ENCODE measurements at places on chromosomes 7 and 10. TPM values are rescaled to one million over a fixed set of nuclear protein-coding genes. Genes with fewer than 3 reads are reported as not detected.

DNA sequence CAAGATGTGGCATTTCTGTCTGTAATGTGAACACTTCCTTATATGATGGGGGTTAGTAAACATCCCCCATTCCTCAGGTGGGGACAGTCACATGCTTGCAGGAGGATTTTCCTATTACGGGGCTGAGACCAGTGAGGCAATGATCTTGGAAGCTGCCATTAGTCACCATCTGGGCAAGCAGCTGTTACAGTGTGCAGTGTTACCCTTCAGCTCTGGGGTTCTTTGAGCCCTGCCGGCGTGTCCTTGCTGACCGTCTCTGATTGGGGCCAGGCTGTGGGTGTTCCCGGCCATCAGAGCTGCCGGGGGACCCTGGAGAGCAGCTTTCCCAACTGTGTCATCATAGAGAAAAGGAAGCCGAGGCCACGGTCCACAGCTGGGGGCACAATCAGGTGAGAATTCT lies 126.8 kb upstream of the FAM20C start:
- ATAC-seq: no peak

DNA sequence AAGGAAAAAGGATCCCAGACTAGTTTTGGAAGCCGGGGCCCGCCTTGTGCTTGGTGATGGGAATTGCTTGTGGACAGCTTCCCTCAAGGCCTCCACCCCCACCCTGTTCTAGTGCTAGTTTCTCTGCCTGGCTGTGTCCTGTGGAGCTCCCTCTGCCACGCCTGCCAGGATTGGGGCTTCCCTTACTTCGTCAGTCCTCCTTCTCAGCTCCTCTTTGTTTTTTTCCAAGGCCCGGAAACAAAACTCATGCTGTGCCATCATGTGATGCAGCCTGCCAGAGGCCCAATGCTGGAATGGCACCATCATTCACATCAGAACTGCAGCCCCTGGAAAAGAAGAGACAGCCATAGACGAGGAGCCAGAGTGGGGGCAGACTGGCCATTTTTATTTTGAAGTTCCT lies 11.2 kb downstream of the YKT6 start:
- no peak for ATAC-seq

- ATAC-seq: peak; percentile 32
These were observed 9.3 kb upstream of the PRSS1 start for GRCh38 chr7:142739923-142740492.

GRCh38 chr7:29204491-29205272 lies 10.1 kb downstream of the CHN2 start:
- ATAC-seq: no peak

DNA sequence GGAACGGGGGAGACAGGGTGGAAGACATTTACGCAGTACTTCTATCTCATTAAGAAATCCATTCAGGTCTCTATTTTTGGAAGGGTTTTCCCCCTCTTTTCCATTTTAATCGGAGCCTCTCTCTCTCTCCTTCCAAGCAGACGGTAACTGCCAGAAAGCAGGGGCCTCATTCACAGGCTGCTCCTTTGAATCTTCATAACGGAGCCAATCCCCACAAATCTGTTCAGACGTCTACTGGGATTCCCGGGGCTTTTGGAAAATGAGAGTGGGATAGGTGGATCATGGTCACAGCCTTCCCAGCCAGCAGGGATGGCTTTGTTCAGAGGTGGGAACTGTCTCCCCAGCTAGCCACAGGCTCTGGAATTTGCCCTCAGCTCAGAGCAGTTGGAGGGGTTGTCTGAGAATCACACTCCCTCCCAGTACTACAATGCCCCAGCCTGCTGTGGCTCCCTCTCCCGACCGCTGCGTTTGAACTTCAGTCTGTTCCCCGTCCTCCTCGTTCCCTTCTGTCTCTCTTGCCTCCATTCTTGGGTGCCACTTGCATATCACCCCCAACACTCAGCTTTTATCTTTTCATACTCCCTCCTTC lies 413.6 kb downstream of the PLXNA4 start:
- no peak for ATAC-seq

DNA sequence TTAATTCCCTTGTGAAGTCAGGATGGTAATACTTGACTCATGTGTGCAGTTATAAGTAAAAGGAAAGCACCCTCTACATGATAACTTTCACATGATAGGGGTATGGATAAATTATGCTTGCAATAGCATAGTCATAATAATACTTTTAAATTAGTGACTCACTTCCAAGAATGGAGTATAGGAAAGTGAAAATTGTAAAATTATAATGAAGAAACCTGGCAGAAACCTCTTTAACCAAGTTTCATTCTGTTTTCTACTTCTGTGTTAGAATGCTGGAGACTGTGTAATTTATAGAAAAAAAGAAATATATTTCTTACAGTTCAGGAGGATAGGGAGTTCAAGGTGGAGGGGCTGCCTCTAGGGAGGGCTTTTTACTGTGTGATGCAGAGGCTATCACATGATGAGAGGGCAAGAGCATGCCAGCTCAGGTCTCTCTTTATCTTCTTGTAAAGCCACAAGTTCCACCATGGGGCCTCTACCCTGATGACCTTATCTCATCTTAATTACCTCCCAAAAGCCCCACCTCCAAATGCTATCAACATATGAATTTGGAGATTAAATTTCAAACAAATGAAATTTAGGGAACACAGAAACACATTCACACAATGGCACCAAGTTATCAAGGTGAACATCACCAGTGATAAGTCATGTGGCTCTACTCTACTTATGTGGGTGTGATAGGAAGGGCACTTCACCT lies 43.2 kb downstream of the HDAC9 start:
- ATAC-seq: no peak

DNA sequence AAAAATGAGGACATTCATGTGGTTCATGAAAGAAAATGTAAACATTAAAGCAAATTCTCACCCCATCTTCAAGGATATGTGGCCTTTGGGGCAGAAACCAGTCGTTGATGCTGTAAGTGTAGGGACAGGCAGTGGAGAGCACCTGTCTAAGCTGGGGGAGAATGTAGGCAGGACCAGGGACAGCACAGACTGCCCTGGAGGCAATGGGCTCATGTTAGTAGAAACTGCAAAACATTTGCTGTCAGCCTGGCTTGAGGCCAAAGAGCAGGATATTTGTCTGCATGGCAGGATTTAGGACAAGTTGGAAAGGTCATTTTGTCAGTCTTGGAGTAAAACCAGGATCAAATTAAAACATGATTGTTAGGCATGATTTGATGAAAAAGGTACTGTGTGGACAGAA lies 211.6 kb upstream of the AGK start:
- no peak for ATAC-seq

DNA sequence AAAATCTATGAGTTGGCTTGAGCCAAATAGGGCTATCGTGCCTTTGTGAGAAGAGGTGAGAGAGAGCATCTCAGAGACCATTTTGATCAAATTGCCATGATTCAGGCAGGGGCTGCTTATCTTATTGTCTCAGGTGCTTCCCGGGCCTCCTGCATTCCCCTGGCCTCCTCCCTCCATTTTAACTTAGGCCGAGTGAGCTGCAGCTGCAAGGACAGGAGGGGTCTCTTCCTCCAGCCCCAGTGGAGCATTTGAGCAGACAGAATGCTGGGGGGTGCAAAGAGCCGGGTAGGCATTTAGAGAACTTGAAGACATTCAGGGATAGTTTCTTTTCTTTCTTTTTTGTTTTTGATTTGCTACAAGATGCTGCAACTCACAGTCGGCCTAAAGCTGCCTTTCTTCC lies 59.0 kb downstream of the BUB3 start:
- no peak for ATAC-seq

GRCh38 chr7:122056977-122057376 lies 87.1 kb downstream of the AASS start:
- no peak for ATAC-seq

DNA sequence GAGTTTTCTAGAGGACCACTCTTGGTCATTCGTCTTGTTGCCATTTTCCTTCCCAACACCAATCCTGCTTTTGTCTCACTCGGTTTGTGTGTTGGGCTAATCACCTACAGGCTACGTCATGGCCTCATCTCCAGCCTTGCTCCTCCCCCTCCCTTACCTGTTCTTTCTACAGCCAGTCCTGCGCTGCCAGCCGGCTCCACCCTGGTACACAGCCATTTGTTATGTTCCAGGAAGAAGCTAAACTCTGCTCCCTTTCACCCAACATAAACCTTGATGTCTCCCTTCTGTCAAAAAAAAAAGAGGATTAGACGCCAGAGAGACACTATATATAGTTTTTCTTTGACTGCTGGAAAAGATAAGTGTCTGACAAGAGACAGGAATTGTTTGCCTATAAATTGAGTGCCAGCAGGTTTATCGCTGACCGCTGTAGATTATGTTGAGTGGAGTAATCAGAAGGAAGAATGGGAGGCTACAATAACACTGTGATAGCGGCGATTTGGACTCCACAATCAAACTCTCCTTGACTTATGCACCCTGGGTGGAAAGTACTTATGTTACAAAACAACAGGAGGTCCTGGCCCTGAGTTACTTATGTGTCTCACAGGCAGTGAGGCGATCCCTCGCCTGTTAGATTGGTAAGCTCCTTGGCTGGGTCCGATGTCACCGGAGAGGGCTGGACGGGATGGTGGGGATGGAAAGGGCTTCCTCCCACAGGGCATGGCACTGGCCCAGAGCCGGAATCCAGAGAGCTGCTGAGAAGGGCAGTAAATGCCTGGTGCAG lies 171.3 kb upstream of the BMPER start:
- ATAC-seq: no peak

- ATAC-seq: no peak
These were observed 75.9 kb downstream of the AOAH start for GRCh38 chr7:36648441-36648840.

- ATAC-seq: no peak
These were observed 11.7 kb upstream of the CCDC172 start for GRCh38 chr10:116312548-116312947.

DNA sequence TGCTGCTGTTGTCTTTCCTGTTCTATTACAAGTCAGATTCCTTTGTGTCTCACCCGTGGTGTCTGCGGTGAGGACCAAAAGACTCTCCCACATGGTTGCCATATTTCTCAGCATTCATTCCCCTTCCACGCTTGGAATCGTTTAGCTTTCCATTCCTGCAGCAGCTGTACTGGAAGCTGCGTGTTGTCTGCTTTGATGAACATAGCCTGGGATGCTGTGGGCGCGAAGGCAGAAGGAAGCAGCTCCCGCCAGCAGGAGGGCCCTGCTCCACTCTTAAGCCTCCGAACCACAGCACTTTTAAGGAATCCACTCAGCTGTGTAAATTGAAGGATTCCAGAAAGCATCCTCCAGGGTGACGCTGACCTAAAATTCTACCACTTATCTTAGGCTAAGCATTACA lies 303.6 kb upstream of the PITRM1 start:
- no peak for ATAC-seq

GRCh38 chr7:92292981-92293380 lies 47.2 kb downstream of the ANKIB1 start:
- ATAC-seq: no peak

GRCh38 chr7:30980751-30981150 lies 17.0 kb downstream of the GHRHR start:
- no peak for ATAC-seq

DNA sequence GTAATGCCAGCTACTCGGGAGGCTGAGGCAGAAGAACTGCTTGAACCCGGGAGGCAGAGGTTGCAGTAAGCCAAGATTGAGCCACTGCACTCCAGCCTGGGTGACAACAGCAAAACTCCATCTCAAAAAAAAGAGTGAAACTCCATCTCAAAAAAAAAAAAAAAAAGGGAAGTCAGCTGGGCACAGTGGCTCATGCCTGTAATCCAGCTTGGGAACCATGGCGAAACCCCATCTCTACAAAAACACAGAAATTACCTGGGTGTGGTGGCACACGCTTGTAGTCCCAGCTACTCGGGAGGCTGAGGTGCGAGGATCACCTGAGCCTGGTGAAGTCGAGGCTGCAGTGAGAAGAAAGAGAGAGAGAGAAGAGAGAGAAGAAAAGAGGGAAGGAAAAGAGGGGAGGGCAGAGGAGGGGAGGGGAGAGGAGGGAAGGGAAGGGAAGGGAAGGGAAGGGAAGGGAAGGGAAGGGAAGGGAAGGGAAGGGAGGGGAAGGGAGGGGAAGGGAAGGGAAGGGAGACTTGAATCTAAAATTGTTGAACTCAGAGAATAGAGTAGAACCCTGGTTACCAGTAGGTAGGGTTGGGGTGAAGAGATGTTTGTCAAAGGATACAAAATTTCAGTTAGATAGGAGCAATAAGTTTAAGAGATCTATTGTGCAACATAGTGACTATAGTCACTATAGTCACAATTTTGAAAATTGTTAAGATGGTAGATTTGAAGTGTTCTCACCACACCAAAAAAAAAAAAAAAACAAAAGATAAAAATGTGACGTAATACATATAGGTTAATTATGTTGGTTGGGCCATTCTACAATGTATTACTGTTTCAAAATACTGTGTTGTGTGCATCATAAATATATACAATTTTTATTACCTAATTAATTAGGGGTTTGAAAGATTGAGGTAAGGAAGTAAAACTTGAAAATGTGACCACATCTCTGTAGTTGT lies 2.5 kb downstream of the SLC16A9 start:
- no peak for ATAC-seq

DNA sequence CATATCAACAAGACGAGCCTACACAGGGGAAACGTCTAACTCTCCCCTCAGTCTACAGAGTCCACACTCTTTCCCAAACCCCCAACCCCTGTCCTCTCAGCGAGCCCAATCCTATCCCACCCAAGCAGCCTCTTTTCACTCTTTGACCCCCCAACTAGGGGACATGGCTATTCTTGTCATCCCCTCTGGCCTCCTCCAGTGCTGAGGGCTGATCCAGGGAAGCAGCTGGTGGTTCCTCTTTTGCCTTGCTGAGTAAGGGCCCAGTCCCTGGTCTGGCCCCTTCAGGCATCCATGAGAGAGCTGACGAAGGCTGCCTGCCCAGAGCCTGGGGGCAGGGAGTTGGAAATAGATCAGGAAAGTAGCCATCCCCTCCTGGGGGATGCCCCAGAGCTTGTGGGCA lies 6.4 kb downstream of the NOBOX start:
- no peak for ATAC-seq

DNA sequence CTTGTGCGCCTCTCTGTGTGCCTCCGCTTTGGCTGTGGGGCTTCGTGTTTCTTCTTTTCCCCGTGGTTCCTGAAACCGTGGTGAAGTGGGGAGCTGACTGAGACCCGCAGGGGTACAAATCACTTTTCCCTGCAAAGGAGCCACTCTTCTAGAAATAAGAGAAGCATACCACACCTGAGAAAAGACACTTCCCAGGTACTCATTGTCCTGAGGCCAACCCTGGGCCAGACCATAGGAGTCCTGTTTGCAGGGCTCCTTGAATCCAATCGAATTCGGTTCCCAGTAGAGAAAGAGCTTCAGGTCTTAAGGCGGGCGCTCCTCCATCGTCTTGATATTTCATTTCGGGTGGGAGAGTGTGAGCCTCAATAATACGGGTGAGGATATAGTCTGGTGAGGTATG lies 32.4 kb upstream of the ZNF273 start:
- ATAC-seq: no peak

- ATAC-seq: no peak
These were observed 57.0 kb downstream of the TBC1D12 start for GRCh38 chr10:94459385-94459784.

- ATAC-seq: no peak
These were observed 45.0 kb upstream of the AKR1C1 start for GRCh38 chr10:4918236-4918635.

The SUGCT gene
- 8.2 TPM for total RNA-seq

The SFTPD gene
- total RNA-seq: 2.0 TPM

The CYP3A7 gene
- not detected for total RNA-seq

The HDAC9 gene
- 2.4 TPM for total RNA-seq

The ADAP1 gene
- 5.7 TPM for total RNA-seq

The OTUD1 gene
- 4.6 TPM for total RNA-seq

The POLR1F gene
- 9.3 TPM for total RNA-seq

The TMEM236 gene
- total RNA-seq: 0.16 TPM

The UNC5B gene
- 37.0 TPM for total RNA-seq

All from esophagus mucosa (tissue), 1 donor.